ENCODE measurements at places on chromosomes 7 and 10.

DNA sequence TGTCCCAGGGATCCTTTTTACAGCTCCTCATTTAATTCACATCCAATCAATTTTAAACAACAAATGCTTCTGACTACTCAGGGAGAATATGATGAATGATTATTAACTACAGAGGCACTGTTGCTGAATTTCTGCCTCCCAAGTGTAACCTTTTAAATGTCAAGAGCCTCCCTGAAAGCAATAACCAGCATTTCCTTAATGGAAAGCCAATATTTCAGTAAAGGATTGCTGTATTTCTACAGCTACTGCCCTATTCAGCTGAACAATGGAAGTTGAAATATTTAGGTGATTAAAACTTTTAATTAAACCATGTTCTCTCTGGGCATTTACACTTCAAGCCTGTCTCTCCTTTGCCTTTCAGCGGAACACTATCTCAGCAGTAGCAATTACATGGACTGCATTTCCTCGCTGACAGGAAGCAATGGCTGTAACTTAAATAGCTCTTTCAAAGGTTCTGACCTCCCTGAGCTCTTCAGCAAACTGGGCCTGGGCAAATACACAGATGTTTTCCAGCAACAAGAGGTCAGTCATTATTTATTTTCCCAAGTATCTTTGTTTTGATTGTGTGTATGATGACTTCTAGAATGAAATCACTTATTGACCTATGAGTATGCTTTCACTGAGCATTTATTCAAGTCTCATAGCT, 304.7 kb downstream of the BICC1 start:
- no peak for DNase-seq

GRCh38 chr10:74784462-74784861, 41.9 kb upstream of the KAT6B start:
- DNase-seq: no peak

DNA sequence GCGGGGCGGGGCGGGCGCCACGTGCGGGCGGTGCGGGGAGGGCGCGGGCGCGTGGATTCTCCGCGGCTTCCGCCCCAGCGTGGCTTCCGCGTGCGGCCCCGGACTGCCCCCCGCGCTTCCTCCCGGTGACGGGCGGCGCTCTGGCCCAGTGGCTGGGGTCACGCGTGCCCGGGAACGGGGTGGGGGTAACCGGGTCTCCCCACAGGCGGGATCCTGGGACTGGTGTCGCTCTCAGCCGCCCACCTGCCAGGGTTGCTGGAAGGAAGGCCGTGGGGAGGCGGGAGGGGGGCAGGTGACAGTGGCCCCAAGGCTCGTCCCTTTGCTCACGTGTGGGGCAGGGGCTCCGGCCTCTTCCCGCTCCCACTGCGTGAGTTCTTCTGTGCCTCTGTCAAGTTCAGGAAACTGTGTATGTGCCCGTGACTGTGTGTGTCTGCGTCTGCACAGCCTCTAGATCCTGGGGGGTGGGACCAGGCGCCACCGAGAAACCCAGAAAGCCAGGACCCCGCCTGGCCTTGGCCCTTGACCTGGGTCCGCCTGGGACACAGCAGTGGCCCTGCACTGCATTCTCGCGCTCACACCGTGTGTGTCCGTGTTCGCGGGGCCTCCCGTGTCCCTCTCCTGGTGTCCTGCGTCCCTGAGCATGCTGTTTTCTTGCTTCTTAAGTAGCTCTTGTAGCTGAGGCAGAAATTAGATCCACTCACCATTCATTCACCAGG, 919 bp downstream of the MAFK start:
- no peak for DNase-seq

- DNase-seq: no peak
These were observed 82.7 kb downstream of the CNOT4 start for GRCh38 chr7:135427166-135427565.

DNA sequence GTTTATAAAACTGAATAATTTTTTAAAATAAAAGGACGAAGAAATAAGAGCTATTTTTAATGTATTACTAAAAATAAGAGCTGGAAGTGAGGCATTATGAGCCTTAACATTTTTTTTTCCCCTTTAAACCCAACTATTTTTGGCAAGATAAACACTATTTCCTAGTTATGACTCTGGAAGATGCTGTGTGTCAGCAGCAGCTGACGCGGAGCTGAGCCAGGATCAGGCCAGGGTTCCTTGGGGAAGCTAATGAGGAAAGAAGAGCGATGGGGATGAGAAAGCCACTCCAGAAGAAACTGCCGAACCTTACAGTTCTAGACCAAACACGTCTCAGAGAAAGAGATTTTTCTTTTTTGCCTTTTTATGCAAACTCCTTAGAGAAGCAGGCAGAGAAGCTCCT, 85.9 kb downstream of the USP6NL start:
- DNase-seq: no peak

- DNase-seq: no peak
These were observed 991.3 kb downstream of the LRMDA start for GRCh38 chr10:76422769-76423168.
